ENCODE measurements at places on chromosomes 4 and X. TPM values are rescaled to one million over a fixed set of nuclear protein-coding genes. Genes with fewer than 3 reads are reported as not detected.
A peak's percentile ranks its signal among the peaks of the same experiment; 100 is the strongest.

GRCh38 chr4:173181848-173182247, 13.2 kb downstream of the GALNT7 start:
- no peak for DNase-seq
- H3K27ac ChIP-seq = peak overlapping the region; percentile 88
- peaks cover 55% of the 10 kb centered on the region for H3K4me1 ChIP-seq
- no peaks in the 10 kb centered on the region for H3K27me3 ChIP-seq
- H3K36me3 ChIP-seq = no peaks in the 10 kb centered on the region

DNA sequence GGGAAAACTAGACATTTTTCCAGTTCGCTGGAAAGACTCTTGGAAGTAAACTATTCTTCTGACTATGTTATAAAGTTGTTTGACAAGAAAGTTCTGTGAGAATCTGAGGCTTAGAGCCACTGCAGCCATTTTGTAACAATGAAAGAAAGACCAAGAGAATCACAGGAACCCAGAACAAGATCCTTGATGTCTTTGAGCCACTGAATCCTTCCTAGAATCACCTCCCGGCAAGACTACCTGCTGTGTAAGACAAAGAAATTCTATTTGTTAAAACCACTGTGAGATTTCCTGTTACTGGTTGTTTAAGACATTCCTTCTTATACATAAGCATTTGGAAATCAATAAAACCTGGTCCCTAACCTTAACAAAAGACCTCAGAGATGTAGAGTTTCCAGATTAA, 175.7 kb upstream of the RASGEF1B start:
- no peak overlapping the region for H3K27ac ChIP-seq
- H3K27me3 ChIP-seq = no peaks in the 10 kb centered on the region
- no peaks in the 10 kb centered on the region for H3K36me3 ChIP-seq
- no peaks in the 10 kb centered on the region for H3K4me1 ChIP-seq
- no peak overlapping the region for H3K4me3 ChIP-seq

DNA sequence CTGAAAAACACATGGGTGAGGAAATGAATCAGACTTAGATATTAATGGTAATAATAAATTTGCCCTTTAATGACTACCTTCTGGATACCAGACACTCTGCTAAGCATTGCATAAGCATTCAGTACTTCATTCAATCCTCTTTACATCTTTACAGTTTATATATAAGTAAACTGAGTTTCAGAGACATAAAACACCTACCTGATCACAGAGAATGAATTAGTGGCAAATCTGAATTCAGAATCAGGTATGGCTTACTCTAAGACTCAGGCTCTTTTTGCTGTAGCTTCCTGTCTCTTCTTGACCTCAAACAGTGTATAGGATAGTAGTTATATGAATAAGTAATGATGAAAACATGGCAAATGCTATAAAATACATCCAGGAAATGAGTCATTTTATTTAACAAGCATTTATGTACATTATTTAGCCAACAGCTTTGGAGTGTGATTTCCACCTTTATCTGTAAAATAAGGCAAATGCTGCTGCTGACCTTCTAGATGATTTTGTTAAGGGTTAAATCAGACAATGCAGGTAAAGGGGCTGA, 83.9 kb downstream of the VEGFC start:
- H3K27ac ChIP-seq = peak overlapping the region; percentile 78
- no peaks in the 10 kb centered on the region for H3K27me3 ChIP-seq
- H3K4me1 ChIP-seq = peaks cover 11% of the 10 kb centered on the region
- H3K36me3 ChIP-seq = peaks cover 29% of the 10 kb centered on the region
- no peak overlapping the region for H3K4me3 ChIP-seq
- no peak for DNase-seq

The TEX13D gene
- polyA plus RNA-seq = not detected

The TRIML1 gene
- polyA plus RNA-seq = not detected

DNA sequence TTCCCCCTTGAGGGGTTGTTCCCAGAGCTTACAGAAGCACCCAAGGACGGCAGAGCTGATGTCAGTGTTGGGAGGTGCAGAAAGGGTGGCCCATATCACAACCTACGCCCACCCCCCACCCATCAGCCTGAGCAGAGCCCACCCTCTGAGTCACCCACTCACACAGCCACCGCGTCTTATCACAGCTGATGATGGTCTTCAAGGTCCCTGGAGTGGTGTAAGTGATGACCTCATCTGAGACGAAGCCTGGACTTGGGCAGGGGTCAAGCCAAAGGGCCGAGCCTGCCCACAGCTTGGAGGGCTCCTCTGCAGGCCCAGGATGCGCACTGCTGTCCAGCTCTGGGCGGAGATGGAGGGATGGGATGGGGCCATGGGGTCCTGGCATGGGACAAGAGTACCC, 3.0 kb upstream of the HTRA3 start:
- H3K36me3 ChIP-seq = no peaks in the 10 kb centered on the region
- H3K27me3 ChIP-seq = no peaks in the 10 kb centered on the region
- H3K4me3 ChIP-seq = no peak overlapping the region
- no peak for DNase-seq
- peak overlapping the region; percentile 16 for H3K27ac ChIP-seq

- H3K36me3 ChIP-seq = no peaks in the 10 kb centered on the region
- no peaks in the 10 kb centered on the region for H3K4me1 ChIP-seq
- no peak for DNase-seq
- no peak overlapping the region for H3K4me3 ChIP-seq
- no peaks in the 10 kb centered on the region for H3K27me3 ChIP-seq
Measured at GRCh38 chrX:7972586-7972985, 45.4 kb upstream of the PNPLA4 start.

The CYTL1 gene
- polyA plus RNA-seq = 3.0 TPM

The CENPI gene
- polyA plus RNA-seq = 2.6 TPM

The NDST4 gene
- polyA plus RNA-seq = not detected

DNA sequence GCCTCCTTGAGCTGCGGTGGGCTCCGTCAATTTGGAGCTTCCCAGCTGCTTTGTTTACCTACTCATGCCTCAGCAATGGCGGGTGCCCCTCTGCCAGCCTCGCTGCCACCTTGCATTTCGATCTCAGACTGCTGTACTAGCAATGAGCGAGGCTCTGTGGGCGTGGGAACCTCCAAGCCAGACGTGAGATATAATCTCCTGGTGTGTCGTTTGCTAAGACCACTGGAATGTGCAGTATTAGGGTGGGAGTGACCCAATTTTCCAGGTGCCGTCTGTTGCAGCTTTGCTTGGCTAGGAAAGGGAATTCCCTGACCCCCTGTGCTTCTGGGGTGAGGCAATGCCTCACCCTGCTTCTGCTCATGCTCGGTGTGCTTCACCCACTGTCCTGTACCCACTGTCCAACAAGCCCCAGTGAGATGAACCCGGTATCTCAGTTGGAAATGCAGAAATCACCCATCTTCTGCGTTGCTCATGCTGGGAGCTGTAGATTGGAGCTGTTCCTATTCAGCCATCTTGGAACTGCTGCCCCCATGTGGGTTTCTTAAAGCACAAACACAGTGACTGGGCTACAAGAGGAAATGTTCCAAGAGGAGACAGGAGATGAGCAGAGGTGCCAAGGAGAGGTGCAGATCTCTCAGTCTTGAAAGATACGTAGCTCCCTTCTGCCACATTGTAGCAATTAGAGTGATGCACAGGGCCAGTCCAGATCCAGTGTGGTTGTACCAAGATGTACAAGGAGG, 193.0 kb upstream of the IGFBP7 start:
- H3K27ac ChIP-seq = no peak overlapping the region
- H3K27me3 ChIP-seq = no peaks in the 10 kb centered on the region
- no peaks in the 10 kb centered on the region for H3K4me1 ChIP-seq
- H3K4me3 ChIP-seq = no peak overlapping the region
- DNase-seq = no peak

DNA sequence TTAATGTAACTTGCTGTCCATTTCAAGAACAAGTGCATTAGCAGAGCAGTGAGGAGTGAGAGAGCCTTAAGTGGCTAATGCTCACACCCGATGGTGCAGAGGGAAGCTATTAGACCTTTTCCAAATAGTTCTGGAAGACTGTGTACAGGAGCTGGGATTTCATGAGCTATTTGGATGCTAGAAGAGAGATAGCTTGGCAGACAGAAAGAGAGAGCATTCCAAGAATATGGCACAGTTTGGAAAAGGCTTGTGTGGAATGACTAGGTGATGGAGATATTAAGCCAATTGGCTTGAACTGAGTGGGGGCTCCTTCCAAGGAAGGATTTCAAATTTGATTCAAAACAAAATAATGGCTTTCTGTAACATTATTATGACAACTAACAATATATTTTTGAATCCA, 1097.2 kb upstream of the TENM3 start:
- no peaks in the 10 kb centered on the region for H3K27me3 ChIP-seq
- no peak overlapping the region for H3K4me3 ChIP-seq
- no peak overlapping the region for H3K27ac ChIP-seq
- no peak for DNase-seq

GRCh38 chr4:172942840-172943239, 225.8 kb upstream of the GALNT7 start:
- H3K36me3 ChIP-seq = no peaks in the 10 kb centered on the region
- H3K4me3 ChIP-seq = no peak overlapping the region
- no peak for DNase-seq
- H3K27me3 ChIP-seq = no peaks in the 10 kb centered on the region
- no peak overlapping the region for H3K27ac ChIP-seq

- peak overlapping the region; percentile 60 for H3K27ac ChIP-seq
- H3K27me3 ChIP-seq = no peaks in the 10 kb centered on the region
- H3K4me1 ChIP-seq = peaks cover 6% of the 10 kb centered on the region
- H3K4me3 ChIP-seq = no peak overlapping the region
- H3K36me3 ChIP-seq = no peaks in the 10 kb centered on the region
Measured at GRCh38 chr4:123587983-123588494, 191.4 kb downstream of the SPRY1 start.

- DNase-seq = no peak
- H3K27ac ChIP-seq = peak overlapping the region; percentile 50
- H3K36me3 ChIP-seq = peaks cover 6% of the 10 kb centered on the region
- H3K4me3 ChIP-seq = no peak overlapping the region
Measured at GRCh38 chrX:13277539-13277938, 42.3 kb downstream of the ATXN3L start.

- DNase-seq = no peak
- no peak overlapping the region for H3K27ac ChIP-seq
Measured at GRCh38 chr4:2688697-2689096, 67.4 kb downstream of the TNIP2 start.

DNA sequence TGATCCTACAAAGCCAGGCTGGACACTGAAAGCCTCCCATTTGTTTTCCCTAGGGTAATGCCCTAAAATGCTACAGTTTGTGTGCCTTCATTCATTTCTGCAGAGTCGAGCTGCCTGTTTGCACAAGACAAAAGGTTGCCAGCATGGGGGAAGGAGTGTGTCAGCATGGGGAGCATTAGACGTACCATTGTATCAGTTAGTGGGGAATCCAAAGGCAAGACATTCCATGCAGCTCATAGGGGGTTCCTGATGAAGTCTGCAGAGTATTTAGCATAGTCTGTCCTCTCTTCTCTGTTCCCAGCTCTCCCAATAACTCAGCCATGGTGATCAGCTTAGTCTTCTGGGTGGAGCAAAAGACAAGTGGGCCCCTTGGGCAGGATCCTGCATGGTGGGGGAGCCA, 276.9 kb upstream of the PCDH7 start:
- no peaks in the 10 kb centered on the region for H3K4me1 ChIP-seq
- H3K4me3 ChIP-seq = no peak overlapping the region
- H3K36me3 ChIP-seq = no peaks in the 10 kb centered on the region

The IL2 gene
- polyA plus RNA-seq = not detected

- no peaks in the 10 kb centered on the region for H3K4me1 ChIP-seq
- no peak overlapping the region for H3K27ac ChIP-seq
- peak; percentile 25 for DNase-seq
- H3K4me3 ChIP-seq = no peak overlapping the region
- H3K36me3 ChIP-seq = no peaks in the 10 kb centered on the region
Measured at GRCh38 chr4:2250357-2251072, 8.6 kb upstream of the HAUS3 start.

The MAGEC2 gene
- 2.0 TPM for polyA plus RNA-seq

DNA sequence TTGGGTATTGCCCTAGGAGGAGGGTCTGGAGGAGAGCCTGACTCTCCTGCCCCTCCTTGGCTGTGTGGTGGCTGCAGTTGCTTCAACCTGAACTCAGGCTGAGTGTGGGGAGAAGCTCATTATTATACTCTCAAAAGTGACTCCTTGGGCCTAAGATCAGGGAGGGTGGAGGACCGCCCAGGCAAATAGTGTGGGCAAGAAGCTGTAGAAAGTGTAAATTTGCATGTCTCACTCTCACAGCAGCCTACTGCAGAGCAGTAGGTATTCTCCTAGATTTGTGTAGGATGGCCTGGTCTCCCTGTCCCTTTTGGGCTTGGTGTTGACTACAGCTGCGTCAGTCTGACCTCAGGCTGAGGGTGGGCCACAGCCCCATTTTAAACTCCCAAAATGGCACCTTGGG, 156.1 kb downstream of the ZNF330 start:
- no peaks in the 10 kb centered on the region for H3K4me1 ChIP-seq
- DNase-seq = no peak
- no peaks in the 10 kb centered on the region for H3K27me3 ChIP-seq
- no peak overlapping the region for H3K4me3 ChIP-seq
- no peak overlapping the region for H3K27ac ChIP-seq

DNA sequence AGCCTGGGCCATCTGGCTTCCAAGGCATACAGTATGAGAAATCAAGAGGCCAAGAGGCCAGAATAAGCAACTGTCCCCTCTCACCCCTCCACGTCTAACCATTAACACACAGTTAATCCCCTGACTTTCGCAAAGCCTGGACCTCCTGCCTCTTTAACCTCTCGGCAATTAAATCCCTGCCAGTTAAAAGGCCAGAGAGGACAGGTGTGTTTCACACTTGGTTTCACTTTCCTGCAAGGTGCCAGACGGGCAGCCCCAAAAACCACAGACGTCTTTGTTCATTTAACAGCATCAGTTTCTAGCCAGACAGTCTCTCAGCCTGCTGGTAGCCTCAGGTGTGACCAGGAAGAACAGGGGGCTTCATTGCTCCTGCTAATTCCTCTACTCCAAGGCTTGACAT, 91.1 kb upstream of the KIT start:
- peaks cover 7% of the 10 kb centered on the region for H3K4me1 ChIP-seq
- H3K27me3 ChIP-seq = no peaks in the 10 kb centered on the region
- H3K36me3 ChIP-seq = no peaks in the 10 kb centered on the region
- H3K4me3 ChIP-seq = no peak overlapping the region
- H3K27ac ChIP-seq = no peak overlapping the region

Data from SK-N-SH (cell line).